ENCODE measurements at places on chromosomes 2 and 18.

DNA sequence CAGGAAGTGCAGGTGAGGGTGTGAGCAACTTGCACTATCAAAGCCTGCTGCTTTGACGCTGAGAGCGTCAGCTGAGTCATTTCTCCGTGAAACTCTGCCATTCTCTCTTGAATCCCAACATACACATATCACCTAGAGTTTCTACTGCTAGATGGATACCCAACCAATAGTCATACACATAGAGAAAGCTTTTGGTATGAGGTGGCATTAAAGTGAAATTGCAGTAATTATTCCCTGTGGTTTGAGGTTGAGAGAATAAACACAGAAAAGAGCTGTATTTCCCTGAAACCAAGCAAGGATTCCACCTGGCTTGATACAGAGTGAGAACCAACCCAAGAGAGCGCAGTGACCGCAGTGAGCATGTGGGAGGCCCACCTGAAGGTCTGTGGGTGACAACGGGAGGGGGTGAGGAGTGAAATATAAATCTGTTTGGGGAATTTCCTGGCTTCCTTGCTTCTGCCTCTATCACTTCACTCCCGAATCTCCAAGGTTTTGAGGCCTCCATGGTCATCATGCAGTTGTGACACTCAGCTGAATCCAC is 28.8 kb upstream of the TMEM18 start:
- no peak for DNase-seq

DNA sequence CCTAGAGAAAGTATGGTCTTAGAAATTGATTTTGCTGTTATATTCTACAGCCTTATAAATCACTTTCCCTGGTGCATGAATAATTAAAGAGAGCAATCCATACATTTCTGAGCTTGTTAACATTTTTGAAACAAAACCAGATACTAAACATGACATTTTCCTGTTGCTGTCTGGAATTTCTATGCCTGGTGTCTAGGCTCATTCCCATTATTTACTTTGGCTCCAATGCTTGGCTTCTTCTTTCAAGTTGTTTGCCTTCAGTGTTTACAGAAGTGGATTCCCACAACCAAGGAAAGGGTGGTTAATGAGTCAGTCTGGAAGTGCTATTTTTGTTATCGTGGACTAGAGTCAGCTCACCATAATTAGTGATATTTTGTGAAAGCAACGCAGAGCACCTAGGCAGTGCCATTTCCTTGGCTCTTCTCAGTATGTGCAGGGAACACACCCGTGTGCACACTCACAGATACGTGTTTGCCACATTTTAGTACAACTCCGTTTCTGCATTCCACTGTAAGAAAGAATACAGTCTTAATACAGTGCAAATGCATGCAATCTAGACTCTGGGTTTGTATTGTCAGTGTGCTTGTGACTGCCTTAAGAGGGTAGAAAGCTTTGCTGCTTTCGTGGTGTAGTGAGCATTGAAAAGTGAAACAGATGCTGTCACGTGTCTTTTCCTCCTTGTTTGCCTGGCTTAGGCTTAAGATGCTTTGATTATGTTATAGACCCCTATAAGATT is 185.0 kb upstream of the RASGRP3 start:
- no peak for DNase-seq

- DNase-seq = no peak
Observed at GRCh38 chr2:217451666-217452065, 551.1 kb downstream of the TNS1 start.

GRCh38 chr2:53750041-53750768 is 17.4 kb upstream of the CHAC2 start:
- no peak for DNase-seq

DNA sequence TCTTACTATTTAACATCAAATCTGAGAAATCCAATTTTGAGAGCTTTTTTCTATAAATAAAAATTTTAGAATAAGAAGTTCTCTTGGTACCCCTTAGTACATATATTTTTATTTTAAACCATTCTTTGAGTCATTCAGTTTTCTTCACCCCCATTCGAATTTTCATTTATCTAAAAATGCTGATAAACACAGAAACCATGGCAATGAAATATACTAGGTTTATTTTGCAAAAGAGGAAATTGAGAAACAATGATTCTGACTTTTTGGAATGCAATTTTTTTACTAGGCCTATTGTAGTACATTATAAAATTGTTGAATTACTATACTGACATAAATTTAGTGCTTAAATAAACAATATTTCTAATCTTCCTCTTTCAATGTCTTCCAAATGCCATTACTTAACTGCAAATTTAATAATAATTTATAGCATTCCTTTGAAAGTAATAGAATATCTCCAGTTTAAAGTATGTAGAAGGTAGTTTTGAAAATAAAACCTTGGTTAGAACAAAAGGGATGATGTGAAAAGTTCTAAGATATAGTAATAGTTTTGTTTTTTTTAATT is 46.3 kb downstream of the TANK start:
- DNase-seq = no peak

- no peak for DNase-seq
Observed at GRCh38 chr2:47487498-47487875, 84.5 kb downstream of the MSH2 start.

DNA sequence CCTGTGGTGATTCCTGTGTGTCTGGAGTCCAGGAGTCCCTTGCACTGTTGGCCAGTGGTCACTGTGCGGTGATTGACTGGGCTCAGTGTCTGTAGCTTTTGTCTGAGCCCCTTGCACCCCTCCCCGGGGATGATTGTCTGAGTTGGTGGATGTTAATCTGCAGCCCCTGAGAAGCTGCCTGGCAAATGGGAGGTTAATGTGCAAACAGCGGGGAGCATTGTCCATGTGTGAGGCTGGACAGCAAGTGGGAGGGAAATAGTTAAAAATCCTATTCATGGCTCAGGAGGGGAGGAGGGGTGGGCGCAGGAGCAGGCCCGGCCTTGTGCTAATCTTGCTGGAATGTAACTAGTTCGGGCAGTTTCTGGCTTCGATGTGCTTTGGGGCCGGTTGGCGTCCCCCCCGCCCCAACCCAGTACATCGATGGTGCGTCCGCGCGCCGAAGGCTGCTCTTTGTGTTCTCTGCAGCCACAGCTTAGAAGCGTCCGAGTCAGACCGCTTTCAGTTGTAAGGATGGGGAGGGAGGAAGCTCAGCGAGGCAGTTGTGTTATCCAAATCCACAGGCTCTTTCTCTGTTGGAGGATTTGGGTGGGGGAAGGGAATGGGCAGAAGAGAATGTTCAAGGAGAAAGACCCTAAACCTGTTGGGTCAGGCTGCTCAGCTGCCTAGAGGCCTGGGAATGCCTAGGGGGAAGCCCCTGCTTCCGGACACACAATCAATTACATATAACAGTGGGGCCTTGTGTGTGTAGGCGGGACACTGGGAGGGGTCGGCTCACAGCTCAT is 71.8 kb downstream of the TGOLN2 start:
- DNase-seq = peak; percentile 85

- no peak for DNase-seq
Observed at GRCh38 chr2:232871835-232872736, 2.0 kb downstream of the SNORC start.

DNA sequence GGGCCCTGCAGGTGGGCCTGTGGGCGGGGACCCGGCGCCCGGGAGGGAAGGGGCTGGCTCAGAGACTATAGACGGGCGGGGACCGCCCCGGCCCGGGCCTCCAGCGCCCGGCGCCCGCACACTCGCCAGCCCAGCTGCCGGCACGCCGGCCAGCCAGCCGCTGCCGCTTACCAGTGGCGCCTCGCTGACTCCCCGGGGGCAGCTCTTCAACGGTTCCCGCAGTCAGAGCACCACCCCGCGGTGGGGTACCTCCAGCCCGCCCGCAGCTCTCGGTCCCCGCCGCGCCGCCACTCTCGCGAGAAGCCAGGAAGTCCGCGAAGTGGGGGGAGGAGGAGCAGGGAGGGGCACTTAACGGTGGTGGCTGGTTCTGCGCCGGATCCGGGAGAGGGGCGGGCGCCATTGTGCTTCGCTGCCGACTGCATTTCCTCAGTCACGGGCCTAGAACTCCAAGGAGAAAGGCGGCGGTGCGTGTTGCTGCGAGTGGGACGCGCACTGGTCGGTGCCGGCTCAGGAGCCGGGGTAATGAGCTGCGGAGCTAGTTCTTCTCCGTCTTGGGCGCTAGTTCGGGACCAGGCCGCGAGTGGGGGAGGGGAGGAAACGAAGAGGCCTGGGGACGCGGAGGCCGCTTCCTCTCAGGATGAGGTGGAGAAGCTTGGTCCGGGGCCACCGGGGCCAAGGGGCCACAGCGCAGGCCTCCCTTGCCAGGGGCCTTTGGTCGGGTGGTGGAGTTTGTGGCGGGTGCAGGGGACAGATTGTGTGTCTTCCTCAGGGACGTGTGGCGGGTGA is at the start of gene MARCHF7:
TSS of gene MARCHF7 (plus strand) at position 364 of the 786 bp plus-strand sequence. CDS start 16,517 bp downstream, outside the sequence.
- DNase-seq = peak; percentile 95

DNA sequence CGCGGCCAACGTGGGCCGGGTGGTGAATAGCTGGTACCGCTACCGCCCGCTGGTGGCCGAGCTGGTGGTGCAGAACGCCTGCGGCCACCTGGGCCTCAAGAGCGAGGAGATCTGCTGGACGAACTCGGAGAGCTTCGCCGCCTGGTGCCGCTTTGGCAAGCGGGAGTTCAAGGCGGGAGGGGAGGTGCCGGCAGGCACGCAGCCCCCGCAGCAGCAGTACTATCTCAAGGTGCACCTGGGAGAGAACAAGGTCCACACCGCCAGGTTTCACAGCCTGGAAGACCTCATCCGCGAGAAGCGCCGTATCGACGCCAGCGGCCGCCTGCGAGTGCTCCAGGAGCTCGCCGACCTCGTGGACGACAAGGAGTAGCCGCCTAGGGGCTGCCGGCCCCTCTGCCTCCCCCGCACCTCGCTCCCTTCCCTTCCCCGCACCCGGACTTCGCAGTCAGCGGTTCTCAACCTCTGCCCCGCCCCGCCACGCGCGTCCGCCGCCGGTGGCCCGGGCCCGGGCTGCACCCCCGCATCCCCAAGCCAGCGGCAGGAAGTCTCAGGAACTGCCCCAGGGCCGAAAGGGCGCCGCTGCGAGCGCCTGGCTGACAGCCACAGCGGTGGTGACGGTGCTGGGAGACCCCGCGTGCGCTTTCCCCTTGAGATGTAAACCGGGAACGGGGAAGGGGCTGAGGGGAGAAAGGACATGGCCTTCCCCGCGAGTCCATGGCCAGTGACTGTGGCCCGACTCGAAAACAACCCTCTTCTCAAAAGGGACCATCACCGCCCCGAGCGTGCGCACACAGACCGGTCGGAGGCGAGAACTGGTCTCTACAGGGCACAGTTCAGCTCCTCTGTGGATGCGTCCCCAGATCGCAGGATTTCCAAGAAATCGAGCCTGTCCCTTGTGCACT is 2.2 kb downstream of the LRATD1 start:
- peak; percentile 86 for DNase-seq

DNA sequence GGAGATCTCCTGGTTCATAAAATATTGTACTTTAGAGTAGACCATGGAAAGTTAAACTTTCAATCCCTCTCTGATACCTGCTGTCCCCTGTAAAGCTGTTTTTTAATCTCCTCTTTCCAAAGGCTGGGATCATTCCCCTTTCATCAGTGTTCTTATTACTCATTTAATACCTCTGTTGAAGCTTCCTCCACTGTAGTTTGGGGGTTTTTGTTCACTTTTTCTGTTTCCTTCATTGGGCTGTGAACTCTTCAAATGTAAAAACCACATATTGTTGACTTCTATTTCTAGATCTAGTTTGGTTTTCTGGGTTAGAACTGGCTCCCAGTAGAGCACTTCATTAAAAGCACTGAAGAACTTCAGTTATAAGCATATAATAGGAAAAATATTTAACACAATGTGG is 598.1 kb downstream of the RNF144A start:
- DNase-seq = no peak

DNA sequence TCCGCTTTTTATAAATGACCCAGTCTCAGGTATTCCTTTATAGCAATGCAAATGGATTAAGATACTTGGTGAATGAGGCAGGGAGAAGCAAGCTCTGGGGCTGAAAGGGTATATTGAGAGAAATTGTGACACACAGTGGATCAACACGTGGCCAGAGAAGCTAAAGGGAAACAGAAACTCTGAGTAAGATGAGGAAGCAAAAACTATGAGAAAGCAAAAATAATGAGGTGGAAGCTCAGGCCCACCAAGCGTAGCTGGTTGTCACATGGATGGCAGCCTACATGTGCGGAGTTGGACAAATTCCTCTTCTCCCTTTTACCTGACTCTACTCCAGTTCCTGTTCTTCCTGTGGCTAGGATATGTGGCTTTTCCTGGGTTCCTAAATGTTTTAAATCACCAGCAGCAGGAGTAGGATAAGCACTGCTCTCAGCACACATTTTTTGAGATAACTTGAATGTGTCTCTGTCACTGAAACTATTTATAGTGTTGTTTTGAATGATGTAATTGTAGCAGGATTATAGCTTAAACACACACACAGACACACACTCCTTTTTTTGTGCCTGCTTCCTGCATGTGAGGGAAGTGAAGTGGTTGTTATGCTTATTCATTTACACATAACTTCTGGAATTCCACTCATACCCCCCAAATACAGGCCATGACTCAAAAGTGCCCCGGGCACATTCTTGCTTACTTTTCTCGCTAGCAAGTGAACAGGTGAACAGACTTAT is 30.1 kb upstream of the EPC2 start:
- DNase-seq = no peak

- no peak for DNase-seq
Observed at GRCh38 chr2:43701111-43701510, 24.9 kb upstream of the C1GALT1C1L start.

GRCh38 chr2:61255580-61256437 is 93.8 kb downstream of the C2orf74 start:
- DNase-seq = no peak

DNA sequence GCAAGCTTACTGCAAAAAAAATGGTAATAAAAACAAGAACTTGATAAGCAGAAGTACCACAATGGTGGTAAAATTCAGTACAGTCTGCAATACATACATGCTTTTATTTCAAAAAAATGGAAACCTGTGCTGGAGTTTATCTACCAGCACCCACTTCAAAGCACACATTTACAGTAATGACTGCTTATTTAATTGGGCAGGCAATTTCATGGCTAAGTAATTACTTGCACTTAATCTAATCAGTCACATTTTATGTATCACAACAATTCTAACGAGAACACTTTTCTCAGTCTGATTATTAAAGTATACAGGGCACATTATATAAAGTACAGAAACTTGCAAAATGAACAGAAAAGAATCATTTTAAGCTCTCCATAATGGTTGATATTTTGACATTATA is 5.2 kb downstream of the APCDD1 start:
- no peak for DNase-seq

- DNase-seq = no peak
Observed at GRCh38 chr2:14261771-14262170, 370.7 kb upstream of the LRATD1 start.

- no peak for DNase-seq
Observed at GRCh38 chr18:9735238-9735637, 27.1 kb downstream of the RAB31 start.

GRCh38 chr18:50429207-50429948 is 54.5 kb downstream of the SKA1 start:
- no peak for DNase-seq

GRCh38 chr2:15782009-15782751 is 158.2 kb upstream of the MYCN start:
- DNase-seq = no peak

Measured in H9 (cell line).